ENCODE measurements at places on chromosomes 3 and 15.
A peak's percentile ranks its signal among the peaks of the same experiment; 100 is the strongest.

- DNase-seq: no peak
These were observed 408.6 kb downstream of the PDCD6IP start for GRCh38 chr3:34207002-34207401.

GRCh38 chr3:53525765-53526703 is 31.6 kb downstream of the CACNA1D start:
- DNase-seq: no peak

DNA sequence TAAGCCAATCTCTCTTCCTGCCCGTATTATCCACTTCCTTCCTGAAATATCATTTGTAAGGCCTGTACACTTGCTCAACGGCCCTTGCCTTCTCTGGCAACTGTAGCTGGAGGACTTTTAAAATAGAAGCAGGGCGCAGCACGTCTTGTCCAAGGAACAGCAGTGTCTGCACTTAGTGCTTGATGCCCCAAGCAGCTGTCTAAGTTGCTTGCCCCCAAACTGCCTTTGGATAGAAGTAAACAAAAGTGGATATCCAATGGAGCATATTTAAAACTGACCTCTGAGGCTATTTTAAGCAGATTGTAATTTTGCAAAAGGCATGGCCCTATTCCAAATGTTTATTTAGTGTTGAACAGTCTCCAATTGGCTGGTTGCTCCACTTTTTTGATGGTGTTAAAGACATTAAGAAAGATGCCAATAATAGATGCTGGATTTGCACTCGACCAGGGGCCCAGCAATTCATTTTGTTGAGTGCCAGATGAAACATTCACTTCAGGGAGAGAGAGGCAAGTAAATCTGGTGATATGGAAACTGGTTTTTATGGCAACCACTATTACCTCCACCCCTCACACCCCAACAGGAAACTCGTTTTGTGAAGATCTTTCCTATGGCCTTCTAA is 526.8 kb upstream of the TBL1XR1 start:
- DNase-seq: no peak

DNA sequence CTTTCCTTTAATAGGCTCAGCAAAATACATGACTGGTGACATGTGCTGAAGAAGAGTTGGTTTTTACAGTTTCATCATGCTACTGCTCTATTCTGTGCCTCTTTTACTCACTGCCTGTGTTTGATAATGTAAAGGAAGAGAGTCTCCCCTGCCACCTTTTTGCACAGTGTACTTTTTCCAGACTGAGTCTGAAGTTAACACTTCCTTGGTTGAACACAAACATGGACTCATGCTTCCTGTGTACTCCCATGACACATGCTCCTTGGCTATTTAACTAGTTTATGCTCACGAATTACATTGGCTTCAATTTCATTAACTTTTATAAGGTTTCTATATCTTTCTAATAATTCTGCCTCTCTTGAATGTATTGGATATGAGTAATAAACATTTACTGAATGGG is 396.1 kb downstream of the VGLL3 start:
- DNase-seq: no peak

DNA sequence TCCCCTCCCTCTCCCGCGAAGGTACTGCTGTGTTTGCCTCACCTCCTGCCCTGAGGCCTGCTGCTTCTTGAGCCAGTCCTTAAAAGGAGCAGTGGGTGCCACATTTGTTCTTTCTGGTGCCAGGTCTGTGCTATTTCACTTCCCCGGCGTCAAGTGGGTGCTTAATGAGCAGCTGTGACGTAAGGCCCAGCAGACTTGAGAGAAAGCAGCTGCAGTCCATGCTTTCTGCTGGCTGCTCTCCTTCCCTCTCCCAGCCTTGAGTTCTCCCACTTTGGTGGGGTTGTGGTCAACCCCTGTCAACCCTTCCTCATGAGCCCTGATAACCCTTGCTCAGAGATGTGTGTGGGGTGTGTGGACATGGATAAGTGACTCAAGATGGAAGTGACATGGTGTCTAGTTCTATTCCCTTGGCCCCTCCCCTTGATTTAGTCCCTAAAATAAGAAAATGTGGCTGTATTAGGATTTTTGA is 6.9 kb downstream of the INAFM2 start:
- DNase-seq: no peak

GRCh38 chr15:99031688-99032282 is 24.2 kb upstream of the PGPEP1L start:
- DNase-seq: no peak

DNA sequence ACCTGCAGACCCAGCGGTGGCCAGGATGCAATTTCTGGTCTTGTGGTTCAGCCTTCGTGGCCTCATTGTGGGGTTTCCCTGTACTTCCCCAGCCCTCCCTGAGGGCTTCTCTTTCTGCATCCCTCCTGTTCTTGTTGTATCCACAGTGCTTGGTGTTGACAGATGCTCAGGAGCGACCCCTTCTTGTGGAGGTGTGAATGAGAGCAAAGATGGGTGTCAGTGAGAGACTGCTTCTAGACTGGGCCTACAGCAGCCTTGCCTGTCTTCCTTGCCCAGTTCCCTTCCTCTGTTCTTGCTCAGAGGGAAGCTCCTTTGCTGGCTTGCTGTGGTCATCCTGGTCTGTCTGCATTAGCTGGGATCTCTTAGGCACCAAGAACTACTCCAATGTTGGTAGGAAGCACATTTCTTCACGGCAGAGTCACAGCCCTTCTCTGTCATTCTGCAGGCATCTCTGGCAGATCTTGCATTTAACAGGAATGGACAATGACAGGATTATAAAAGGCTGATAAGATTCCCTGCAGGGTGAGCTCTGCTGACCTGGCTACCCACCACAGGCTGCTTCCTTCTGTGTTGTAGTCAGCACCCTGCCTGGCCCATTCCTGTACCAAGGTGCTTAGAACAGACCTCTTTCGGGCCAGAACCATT is 317.8 kb upstream of the C2CD4B start:
- DNase-seq: peak; percentile 15

DNA sequence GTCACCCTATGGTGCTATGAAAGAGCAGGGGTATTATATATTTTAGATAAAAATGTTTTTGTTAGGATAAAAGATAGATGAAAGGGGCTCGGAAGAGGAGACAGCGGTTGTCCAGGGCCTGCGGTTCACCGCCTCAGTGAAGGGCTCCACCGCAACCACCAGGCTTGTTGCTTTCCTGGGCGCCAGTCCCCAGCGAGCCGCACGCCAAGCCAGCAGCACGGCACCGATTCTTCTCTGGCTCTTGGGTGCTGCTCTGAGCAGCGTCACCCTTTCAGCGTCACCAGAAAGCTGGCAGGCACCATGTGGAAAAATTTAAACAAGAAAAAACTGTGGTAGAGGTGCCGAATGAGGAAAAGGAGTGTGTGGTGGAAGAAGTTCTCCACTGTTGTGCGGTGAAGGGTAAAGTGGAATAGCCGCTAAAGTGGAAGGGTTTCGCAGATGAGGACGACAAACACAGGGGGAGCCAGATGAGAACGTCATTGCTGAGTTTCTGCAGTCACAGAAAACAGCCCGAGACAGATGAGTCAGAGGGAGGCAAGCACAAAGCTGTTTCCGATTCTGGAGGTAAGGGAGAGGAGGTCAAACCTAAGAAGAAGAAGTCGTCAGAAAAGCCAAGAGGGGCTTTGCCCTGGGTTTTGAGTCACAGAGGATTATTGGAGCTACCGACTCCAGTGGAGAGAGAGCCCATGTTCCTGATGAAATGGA is 569.2 kb downstream of the ZBBX start:
- no peak for DNase-seq

Measured in Panc1 (cell line).